ENCODE measurements at places on chromosomes 3 and 15.

DNA sequence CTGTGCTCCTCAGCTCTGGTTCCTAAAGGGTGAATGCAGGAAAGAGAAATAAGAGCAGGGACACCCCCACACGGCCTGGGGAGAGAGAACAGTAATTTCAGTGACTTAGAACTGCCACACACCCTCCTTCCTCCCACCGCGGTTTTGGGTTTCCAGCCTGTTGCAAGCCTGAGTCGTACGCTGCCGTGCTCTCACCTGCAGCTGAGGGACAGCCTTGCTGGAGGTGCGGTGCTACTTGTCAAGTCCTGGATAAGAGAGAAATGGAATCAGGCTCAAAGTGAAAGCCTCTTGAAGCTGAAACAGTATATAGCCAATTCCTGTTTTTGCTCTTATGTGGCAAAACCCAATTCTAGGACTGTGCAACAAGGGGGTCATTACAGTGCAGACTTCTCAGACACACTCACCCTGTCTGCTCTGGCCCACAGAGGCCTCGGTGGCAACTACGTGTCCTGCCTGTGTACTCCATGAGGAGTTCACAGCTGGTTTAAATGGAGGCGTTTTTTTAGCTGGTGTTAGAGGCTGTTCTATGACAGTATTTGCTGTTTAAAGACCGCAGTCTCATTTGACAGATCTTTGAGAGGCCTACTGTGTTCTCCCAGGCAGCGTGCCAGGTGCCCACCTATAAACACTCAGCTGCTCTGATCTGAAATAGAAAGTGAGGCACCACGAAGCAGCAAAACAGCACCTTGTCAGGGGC, 42.9 kb downstream of the TBC1D2B start:
- peak; percentile 73 for DNase-seq

GRCh38 chr15:40894681-40895448, 615 bp downstream of the VPS18 start:
- peak; percentile 37 for DNase-seq

GRCh38 chr15:90376789-90377188, 11.3 kb upstream of the IQGAP1 start:
- DNase-seq = peak; percentile 46

DNA sequence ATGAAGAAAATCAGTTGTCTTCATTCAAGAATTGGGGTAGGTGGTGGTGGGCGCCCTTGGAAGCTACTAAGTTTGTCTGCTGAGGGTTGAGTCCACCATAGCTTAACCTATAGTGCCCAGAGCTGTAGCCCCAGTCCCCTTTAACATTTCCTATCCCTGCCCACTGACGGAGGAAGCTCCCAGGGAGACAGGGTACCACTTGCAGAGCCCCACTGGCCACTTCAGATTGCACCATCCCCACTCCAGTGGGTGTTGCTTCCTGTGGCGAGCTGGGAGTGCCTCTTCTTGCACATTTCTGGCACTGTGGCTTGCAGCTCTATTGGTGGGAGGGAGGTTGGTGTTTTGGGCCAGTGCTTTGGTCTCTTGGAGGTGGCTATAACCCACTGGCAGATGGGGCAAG, 2.7 kb downstream of the PXYLP1 start:
- DNase-seq = no peak

DNA sequence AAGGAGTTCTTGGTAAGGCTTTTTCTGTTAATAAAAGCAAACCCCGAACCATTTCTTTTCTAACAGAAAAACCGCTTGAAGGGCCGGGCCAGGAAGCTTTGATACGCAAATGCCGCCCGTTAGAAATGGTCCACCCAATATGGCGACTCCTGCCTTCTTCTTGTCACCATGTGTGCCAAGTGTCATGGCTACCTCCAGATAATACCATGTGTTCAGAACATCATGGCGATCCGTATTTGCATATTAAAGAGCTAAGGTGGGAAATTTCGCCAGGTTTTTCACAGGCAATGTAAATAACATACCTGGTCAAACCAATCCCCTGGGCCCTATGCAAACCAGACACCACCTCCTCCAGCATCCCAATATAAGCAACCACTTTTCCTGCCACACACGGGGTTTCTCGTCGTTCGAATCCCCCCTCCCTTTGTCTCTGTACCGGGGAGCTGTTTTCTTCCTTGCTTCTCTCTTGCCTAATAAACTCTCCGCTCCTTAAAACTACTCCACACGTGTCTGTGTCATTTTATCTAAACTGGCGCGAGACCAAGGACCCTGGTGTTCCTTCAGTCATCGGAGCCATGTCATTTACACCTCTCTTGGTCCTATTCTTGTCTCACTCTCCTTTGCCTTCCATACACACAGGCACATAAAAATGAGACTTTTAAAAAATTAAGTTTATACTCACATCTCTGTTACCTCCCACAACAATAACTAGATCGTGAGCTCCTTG, 34.5 kb downstream of the NCEH1 start:
- DNase-seq = no peak

GRCh38 chr3:140931016-140931454, 10.6 kb upstream of the SLC25A36 start:
- no peak for DNase-seq

DNA sequence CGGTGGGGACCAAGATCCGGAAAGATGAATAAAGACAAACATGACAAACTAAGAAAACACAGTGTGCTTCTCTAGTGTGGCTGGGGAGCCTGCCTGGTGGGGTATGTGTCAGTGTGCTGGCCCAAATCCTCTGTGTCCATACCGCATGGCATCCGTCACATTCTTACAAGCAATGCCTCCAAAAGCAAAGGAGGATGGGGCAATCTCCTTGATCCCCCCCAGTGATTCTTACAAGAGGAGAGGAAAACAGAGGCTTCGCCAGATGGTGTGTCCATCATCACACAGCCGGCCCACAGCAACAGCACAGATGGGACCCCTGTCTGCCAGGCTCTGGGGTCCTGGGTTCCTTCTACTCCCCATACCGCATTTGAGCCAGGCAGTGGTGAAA, 558 bp upstream of the IL17RC start:
- no peak for DNase-seq
